ENCODE measurements at places on chromosomes 12 and 14. TPM values are rescaled to one million over a fixed set of nuclear protein-coding genes. Genes with fewer than 3 reads are reported as not detected.

Gene MYF6
- not detected for total RNA-seq

Gene WDR89
- 6.9 TPM for total RNA-seq

Gene KERA
- not detected for total RNA-seq

Gene HOXC5
- total RNA-seq = 1.1 TPM
